ENCODE measurements at places on chromosomes 3 and 15.
A peak's percentile ranks its signal among the peaks of the same experiment; 100 is the strongest.

DNA sequence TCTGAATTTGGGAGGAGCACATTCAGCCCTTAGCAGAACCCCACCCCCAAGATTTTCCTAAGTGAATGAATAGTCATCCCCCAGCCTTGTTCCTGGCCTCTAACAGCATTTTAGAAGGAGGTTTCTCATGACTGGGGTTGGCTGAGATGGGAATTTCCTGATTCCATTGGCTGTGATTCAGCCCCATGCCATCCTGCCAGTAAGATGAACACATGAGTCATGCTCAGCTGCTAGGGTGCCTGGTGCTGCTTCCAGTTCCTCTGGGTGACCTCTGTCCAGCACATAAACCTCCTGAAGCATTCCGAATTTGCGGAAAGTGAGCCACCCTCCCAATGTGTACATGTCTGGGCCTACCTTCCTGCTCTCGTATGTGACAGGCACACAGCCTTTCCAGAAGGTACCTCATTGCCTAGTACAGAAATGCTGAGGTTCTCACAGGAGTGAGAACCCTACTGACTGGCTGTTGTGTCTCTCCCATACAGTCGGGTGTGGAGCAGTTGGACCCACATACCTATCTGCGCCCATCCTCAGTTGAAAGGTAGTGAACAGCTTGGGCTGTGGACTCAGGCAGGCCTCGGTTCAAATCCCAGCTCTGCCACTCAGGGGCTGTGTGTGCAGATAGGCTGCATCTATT lies 91.7 kb downstream of the APBA2 start:
- DNase-seq, result peak; percentile 94

GRCh38 chr15:76338486-76339304 lies 2.1 kb downstream of the ISL2 start:
- no peak for DNase-seq

DNA sequence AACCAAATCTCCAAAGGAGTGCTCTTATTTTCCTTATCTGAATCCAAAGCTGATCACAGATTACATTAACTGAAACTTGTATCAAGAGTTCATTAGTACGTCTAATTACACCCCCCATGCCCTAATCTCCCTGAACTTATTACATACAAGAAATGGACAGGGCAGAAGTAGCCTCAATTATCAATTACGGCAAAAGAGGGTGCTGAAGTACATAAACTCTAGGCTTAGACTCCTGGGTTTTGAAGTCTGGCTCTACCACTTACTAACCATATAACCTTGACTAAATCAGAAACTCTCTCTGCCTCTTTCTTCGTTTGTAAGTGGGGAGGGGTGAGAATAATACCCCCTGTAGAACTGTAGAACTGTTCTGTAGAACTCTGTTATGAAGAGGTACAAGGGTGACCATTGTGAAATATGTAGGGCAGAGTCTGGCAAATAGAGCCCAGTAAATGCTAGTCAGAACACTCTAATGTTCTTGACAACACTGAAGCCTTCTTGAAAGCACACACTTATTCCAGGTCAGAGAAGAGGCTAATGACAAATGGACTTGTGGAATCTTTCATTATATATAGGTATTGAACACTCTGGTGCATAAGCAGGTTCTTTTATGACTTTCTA lies 19.6 kb upstream of the OR5K4 start:
- no peak for DNase-seq

GRCh38 chr3:134134240-134134639 lies 104.5 kb upstream of the SLCO2A1 start:
- no peak for DNase-seq

DNA sequence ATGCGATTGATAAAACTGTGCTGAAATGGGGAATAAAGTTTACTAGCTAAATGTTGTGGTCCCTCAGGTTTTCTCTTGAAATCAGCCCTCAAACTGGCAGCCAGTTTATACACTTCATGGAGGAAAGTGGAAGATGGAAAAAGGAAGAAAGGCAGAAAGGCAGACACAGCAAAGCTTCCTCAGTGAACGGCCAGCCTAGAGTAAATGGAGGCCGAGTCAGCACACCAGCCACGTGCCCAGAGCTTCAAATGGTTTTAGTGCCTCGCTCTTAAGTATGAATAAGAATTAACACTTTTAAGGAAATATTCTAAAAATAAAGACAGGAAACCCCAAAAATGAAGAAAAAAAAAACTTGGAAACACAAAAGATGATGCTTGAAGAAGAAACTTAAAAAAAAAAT lies 48.3 kb downstream of the GNB4 start:
- no peak for DNase-seq

GRCh38 chr3:12235691-12236090 lies 53.2 kb upstream of the PPARG start:
- peak; percentile 55 for DNase-seq

GRCh38 chr3:36434687-36435426 lies 54.6 kb downstream of the STAC start:
- DNase-seq, result no peak

- DNase-seq, result no peak
Measured at GRCh38 chr3:173109143-173109542, 31.9 kb downstream of the SPATA16 start.

GRCh38 chr15:41969851-41970431 lies 2.4 kb downstream of the EHD4 start:
- no peak for DNase-seq

GRCh38 chr3:43923104-43923882 lies 232.6 kb downstream of the ABHD5 start:
- no peak for DNase-seq

- DNase-seq, result peak; percentile 66
Measured at GRCh38 chr3:58005669-58006068, 2.6 kb upstream of the FLNB start.

DNA sequence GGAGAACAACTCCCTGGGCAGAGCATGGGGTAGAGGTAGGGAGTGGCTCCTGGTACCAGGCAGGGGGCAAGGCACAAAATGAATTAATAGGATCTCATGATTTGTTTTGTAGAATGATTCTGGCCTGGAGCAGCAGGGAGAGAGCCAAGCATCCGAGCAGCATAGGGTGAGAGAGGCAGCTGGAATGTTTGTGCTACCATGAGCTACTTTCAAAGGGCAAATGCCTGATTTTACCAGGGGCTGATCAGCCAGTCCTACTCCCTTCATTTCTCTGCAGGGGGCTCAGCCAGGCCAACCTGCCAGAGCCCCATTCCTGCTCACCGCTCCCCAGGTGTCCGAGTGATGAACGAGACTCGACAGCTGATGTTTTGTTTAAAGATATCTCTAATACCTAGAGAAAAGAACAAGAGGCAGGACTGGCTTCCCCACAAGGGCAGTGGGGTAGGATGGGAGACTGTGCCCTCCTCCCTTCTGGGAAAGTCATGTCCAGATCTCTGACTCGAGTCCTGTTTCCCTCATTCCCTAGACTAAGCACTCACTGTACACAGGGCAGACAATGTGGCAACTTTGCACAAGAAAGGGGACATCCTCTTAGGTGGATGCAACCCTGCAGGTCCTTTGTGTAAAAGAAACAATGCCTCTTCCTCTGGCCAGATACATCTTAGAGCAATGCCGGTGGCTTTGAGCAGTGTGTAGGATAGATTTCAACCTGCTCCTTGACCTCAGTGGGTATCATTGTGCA lies 12.9 kb downstream of the DUOX2 start:
- no peak for DNase-seq

GRCh38 chr15:28112962-28113361 lies 13.8 kb upstream of the OCA2 start:
- DNase-seq, result no peak
